ENCODE measurements at places on chromosomes 1 and 21.

DNA sequence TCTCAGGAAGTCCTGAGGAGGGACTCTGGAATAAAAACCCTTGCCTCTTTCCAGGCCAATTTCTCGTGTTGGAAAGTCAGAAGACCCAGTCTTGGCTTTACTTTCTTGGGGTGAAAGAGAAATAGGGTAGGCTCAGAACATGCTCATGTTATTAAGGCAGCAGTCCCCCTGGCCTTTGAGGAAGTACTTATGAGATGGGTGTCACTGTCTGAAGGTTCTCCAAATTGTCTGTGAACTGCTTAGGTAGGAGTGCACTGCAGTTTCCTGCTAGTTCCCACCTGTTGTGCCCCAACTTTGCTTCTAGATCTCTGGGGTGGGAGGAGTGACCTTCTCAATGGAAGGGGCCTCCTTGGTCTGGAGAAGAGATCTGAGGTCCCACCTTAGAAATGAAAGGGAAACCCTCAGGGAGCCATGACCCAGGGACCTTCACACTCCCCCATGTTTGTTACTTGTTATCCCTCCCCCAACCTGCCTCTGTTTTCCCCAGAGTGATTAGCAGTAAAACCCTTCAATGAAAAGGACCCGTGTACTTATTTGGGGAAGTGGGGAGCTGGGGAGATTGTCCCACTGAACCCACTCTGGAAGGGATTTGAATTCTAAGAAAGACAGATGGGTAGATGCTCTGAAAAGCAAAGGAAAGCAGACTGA, 5.7 kb downstream of the ZNF691 start:
- no peak for DNase-seq

DNA sequence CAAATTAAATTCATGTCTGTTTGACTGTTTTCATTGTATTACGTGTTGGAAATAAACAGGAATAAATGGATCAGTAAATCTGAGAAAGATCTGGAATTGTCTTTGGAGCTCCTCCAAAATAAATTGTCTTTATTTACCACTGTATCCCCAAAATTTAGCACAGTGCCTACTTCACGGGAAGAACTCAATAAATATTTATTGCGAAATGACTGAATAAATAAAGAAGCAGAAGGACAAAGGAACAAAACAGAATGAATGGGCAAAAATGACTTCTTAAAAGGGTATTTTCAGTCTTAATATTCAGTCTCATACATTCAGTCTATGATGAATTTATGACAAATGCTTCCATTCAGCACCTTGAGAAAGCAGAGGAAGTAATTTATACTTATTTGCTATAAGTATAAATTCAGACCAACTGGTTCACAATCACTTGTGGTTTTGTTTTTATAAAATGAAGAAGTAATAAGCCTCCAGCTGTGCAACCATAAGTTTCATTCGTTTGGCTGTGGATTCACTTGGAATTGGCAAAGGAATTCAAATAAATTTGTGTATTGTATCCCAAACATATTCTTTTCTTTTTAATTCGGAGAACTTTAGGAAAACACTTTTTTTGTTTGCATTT, 19.2 kb upstream of the PRKAA2 start:
- no peak for DNase-seq

DNA sequence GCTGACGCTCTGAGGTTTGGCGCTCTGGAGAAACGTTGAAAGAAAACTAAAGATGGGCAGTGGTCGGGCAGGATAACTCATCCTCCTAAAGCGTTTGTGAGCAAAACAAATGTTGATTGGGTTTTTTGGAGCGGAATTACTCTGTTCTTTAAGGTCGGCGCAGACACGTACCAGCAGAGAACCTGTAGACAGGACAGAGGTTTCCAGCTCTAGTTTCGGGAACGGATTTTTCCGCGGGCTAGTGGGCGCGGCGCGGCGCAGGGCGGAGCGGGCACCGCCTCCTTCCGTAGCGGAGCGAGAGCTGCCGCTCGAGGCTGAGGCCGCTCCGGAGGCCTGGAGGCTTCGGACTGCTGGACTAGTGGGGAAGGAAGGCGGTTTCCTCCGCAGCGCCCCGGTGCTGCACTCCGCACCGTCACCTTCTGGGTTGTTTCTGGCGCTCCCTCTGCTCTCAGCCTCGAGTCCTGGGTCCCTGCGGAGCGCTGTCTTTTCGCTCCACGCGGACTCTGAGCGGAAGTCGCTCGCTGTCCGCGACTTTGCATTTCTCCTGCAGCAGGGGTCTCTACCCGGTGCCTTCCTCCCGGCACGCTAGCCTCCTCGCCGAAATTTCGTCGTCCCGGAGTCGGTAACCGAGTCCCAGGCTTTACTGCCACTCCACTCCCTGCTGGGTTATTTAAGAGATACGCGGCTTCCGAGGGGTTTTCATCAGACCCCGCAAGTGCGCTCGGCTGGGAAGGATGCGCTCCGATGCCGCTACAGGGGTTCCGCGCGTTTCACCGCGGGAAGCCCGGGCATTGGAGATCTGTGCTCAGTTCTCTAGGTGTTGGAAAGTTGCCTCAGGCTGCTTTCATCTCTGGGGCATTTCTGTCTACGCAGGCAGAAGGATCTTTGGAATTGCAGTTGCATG, 7.0 kb downstream of the FOXD2 start:
- no peak for DNase-seq

DNA sequence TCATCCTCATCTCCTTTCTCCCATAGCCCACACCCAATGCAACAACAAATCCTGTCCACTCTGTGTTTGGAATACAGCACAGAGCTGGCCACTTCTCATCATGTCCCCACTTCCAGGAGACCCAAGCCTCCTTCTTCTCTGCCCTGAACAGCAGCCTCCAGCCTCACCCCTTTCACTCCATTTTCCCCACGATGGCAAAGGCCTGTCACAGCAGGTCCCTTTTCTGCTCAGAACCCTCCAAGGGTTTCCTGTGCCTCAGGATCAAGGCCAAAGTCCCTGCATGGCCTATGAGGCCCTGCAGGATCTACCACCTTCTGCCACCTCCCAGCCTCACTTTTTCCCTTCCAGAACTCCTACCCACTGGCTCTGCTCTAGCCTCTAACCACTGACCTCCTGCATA, 78.5 kb downstream of the CSMD2 start:
- no peak for DNase-seq

Data from CD4-positive, alpha-beta T cell treated with Interferon gamma for 1 hour (primary cell).